ENCODE measurements at places on chromosomes 16 and 17. TPM values are rescaled to one million over a fixed set of nuclear protein-coding genes. Genes with fewer than 3 reads are reported as not detected.

DNA sequence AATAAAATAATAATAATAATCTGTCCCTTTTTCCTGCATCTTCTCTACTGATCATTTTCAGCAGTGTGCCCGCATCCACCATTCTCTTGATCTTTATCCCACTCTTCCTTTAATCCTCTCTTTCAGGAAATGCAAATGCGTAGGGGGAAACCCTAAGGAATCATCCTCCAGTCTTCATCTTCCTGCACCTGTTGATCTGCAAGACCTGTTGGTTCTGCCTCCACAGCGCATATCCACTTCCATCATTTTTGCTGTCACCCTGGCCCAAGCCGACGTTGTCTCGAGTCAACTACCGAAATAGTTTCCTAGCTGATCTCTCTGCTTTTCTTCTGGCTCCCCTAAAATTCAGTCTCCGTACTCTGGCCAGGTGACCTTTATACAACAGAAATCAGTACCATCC lies 24.5 kb downstream of the ADORA2B start:
- no peak for DNase-seq

DNA sequence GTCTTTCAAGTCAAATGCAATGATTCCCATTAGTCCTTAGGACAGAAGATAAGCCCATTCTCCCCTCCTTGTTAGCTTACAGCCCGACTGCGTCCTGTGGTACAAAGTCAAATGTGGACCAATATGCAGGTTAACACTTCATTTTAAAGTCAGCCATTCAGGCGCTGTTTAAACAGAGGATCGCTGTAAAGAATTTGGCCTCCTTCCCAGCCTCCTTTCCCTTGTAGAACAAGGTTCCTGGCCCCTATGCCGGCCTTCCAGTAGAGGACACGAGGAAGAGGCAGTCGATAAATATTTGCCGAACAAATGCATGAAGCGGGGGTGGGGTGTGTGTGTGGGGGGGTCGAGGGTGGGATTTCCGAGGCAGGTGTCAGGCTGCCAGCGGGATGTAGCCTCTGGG lies 4.3 kb downstream of the SDK2 start:
- no peak for DNase-seq

DNA sequence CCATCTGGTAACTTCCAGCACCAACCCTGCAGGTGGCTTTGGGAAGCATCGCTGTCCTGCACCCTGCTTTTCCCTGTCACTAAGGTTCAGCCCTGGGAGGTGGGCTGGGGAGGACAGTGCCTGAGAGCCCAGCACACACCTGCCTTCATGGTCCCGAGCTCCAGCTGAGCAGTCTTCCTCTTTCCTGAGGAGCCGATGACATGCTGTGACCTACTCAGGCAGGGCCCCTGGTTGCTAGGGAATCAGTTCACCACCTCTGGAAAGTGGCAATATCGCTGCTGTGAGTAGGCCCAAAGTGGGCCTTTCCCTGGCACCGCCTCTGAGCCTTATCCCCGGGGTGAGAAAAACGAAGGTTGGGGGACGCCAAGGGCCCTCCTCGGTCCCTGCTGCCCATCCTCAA lies 17.9 kb downstream of the ST3GAL2 start:
- no peak for DNase-seq

Gene ERCC4
- total RNA-seq, result 9.9 TPM

GRCh38 chr17:72056727-72057290 lies 64.0 kb upstream of the SOX9 start:
- no peak for DNase-seq

- no peak for DNase-seq
These were observed 13.7 kb downstream of the CORO6 start for GRCh38 chr17:29608986-29609385.

DNA sequence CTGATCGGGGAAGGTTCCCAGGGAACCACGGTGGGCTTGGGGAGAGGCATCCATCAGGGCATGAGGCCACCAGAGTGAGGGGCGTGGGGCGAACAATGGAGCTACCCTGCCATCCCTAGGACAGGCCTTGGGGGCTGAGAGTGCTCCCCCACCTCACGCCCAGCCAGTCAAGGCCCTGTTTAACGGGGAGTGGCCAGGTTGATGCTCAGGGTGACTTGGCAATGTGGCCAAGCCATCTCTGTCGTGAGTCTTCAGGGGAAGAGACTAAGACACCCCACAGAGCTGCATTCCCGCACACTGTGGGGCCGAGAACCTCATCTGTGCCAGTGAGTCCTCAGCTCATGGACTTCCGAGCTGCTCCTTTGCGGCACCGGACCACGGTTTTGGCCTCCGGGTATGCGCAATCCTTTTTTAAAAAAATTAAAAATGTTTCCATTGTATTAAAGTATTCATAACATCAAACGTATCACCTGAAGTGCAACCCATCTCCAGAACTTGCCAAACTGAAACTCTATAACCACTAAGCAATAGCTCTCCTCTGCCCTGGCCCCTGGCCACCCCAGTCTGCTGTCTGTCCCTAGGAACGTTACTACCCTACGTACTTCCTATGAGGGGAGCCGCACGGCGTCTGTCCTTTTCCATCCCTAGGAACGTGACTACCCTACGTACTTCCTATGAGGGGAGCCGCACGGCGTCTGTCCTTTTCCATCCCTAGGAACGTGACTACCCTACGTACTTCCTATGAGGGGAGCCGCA lies 71.8 kb upstream of the DOC2B start:
- no peak for DNase-seq
